ENCODE measurements at places on chromosomes 16 and 17.
A peak's percentile ranks its signal among the peaks of the same experiment; 100 is the strongest.

DNA sequence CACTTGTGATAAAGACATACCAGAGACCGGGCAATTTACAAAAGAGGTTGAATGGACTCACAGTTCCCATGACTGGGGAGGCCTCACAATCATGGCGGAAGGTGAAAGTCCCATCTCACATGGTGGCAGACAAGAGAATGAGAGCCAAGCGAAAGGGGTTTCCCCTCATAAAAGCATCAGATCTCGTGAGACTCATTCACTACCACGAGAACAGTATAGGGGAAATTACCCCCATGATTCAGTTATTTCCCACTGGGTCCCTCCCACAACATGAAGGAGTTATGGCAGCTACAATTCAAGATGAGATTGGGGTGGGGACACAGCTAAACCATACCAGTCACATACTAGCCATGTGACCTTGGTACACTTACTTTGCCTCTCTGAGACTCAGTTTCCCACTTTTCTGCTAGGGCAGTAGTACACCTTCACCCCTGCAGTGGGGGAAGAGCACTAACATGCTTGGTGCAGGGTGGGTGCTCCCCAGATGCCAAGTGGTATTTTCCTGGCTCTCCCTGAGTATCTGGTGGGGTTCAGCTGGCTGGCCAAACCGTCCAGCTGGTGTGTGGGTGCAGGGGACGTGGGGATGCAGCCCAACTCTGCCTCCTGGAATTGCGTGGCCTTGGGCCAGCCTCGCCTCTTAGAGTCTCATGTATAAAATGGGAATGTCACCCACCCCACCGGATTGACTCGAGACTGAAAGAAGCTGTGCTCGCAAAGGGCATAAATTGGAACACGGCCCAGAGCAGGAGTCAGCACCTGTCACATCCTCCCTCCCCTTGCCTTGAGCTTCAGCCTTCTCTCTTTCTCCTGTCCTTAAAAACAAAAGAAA lies 364.1 kb downstream of the CPPED1 start:
- DNase-seq: peak; percentile 70

DNA sequence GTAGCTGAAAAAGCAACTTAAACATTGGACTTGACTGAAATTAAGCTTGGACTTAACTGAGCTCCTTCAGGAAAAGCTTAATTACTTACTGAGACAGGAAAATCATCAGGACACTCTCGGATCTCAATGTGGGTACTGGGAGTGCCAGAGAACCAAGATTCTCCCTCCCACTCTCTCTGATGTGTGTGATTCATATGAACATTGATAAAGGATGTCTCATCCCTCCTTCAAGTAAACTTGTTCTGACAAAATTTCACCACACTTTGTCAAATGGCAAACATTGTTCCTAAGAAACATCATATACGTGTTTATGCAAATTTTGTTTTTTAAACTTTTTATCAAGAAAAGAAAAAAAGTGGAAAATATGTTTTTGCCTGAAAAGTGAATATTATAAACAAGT lies 4.1 kb upstream of the SLFN5 start:
- no peak for DNase-seq

GRCh38 chr17:45902892-45903346 lies 8.6 kb downstream of the MAPT start:
- DNase-seq: peak; percentile 80

- DNase-seq: no peak
Measured at GRCh38 chr16:8005096-8005860, 585.0 kb downstream of the TMEM114 start.

All from NCI-H1092 (cell line).